Kidney (tissue), 22 donors: ENCODE measurements at places on chromosomes 2 and 18. TPM values are rescaled to one million over a fixed set of nuclear protein-coding genes. Genes with fewer than 3 reads are reported as not detected.
A peak's percentile ranks its signal among the peaks of the same experiment; 100 is the strongest.

DNA sequence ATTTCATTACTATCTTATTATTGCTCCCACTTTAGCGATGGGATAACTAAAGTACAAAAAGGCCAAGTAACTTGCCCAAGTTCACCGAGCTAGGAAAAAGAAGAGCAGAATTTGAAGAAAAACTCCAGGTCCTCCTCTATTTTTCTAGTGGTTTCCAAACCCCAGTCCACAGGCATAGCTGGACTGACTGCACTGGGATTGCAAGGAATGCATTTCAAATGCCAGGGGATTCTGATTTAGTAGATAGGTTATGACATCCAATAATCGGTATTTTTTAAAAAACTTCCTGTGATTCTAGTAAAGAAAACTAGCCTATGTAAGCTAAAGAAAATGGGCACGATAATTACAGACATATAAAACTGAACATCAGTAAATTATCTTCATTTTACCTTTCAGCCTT lies 62.7 kb upstream of the GALNT5 start:
- no peak for DNase-seq
- H3K27me3 ChIP-seq = no peaks in the 10 kb centered on the region
- no peak overlapping the region for H3K4me3 ChIP-seq

RTP5 gene
- 0.13 TPM for total RNA-seq

DNA sequence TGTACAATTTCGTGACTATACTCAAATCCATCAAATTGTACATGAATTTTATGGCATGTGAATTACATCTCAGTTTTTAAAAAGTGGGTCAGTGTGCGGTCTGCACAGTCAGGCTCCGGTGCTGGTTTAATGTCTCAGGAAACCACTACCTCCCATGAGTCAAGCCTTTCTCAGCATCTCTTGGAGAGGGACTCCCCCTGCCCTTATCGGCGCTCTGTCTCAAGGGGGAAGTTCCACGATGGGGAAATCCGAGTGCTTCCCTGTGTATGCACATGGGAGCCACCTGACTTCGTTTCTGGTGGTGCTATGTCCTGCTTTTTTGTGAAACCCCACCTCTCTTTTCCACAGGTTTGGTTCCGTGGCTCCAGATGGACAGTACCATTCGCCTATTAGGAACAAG lies 72.5 kb downstream of the ACOXL start:
- DNase-seq = no peak
- no peaks in the 10 kb centered on the region for H3K36me3 ChIP-seq
- no peak overlapping the region for H3K27ac ChIP-seq
- H3K4me1 ChIP-seq = no peaks in the 10 kb centered on the region

DNA sequence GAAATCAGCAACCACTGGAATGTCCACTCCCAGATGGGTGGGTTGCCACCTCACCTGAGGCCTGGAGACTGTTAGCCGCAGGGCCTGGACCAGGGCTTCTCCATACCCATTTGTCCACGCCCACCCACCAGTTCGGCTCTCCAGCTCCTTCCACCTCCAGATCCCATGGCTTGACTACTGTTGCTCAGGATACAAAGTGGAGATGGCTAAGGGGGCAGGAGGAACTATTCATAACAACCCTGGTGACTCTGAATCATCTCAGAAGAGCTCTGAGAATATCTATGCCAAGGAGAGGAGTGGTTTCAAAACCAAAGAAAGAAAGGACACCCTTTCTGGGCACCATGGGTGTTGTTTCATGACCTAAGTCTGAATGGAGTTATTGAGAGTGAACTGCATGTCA lies 145.8 kb downstream of the LAMA3 start:
- H3K36me3 ChIP-seq = no peaks in the 10 kb centered on the region
- DNase-seq = no peak
- H3K4me1 ChIP-seq = no peaks in the 10 kb centered on the region
- no peak overlapping the region for H3K4me3 ChIP-seq

- H3K27me3 ChIP-seq = no peaks in the 10 kb centered on the region
- DNase-seq = peak; percentile 61
- H3K4me3 ChIP-seq = peak within 1 kb of the TSS; percentile 38
- peaks cover 2% of the 10 kb centered on the region for H3K4me1 ChIP-seq
These were observed at the start of gene GALNT5 for GRCh38 chr2:157257312-157258252. Gene GALNT5, plus strand, starts transcription at chr2:157257705. Its CDS starts 378 bp downstream, at chr2:157258083.

CREG2 gene
- total RNA-seq = 0.69 TPM

GRCh38 chr2:178241844-178242551 lies 47.7 kb downstream of the OSBPL6 start:
- no peaks in the 10 kb centered on the region for H3K4me1 ChIP-seq
- no peaks in the 10 kb centered on the region for H3K27me3 ChIP-seq
- DNase-seq = no peak
- H3K4me3 ChIP-seq = no peak overlapping the region
- no peak overlapping the region for H3K27ac ChIP-seq
- no peaks in the 10 kb centered on the region for H3K36me3 ChIP-seq

GRCh38 chr2:20803226-20803682 lies 19.6 kb downstream of the LDAH start:
- no peak for DNase-seq
- H3K27ac ChIP-seq = no peak overlapping the region
- H3K4me3 ChIP-seq = no peak overlapping the region

DNA sequence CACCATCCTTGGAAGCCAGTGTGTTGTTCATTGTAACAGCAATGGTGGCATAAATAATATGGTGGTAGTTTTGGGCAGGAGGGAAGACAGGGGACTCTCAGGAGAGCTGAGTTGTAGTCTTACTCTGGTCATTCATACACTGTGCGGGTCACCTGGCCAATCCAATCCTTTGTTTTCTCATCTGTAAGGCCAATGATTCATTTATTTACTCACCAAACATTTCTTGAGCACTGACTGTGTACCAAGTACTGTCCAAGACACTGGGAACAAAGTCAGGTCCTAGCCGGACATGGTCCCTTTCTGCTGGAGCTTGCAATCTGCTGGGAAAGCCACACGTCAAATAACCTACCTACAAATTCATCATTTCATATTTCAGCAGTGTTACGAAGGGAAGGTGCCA lies 302.7 kb downstream of the CYP26B1 start:
- DNase-seq = no peak
- H3K36me3 ChIP-seq = no peaks in the 10 kb centered on the region
- no peaks in the 10 kb centered on the region for H3K27me3 ChIP-seq
- no peak overlapping the region for H3K4me3 ChIP-seq

PLEKHH2 gene
- 25.0 TPM for total RNA-seq

GRCh38 chr2:120421830-120422175 lies 75.9 kb downstream of the INHBB start:
- no peak overlapping the region for H3K4me3 ChIP-seq
- H3K4me1 ChIP-seq = no peaks in the 10 kb centered on the region
- DNase-seq = no peak
- H3K36me3 ChIP-seq = no peaks in the 10 kb centered on the region
- no peak overlapping the region for H3K27ac ChIP-seq

ITGB6 gene
- total RNA-seq = 302 TPM

DNA sequence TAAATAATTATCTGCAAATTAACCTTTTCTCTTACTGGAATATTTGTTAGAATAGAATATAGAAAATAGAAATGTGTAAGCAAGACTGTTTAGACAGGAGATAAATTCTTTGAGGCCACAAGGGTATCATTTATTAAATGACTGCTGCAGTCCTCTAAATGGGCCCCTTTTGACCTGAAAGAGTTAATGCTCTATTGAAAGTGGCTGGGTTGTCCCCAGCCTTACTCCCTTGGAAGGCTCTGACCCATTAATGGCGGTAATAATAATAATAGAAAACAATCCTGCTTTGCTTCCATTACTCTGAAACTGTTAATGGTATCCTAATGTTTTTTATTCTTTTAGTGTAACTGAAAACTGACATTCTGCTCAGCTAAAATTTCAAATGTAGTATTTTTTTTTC lies 398.0 kb upstream of the NRP2 start:
- H3K4me3 ChIP-seq = no peak overlapping the region
- no peaks in the 10 kb centered on the region for H3K27me3 ChIP-seq
- no peaks in the 10 kb centered on the region for H3K4me1 ChIP-seq
- H3K36me3 ChIP-seq = no peaks in the 10 kb centered on the region
- no peak overlapping the region for H3K27ac ChIP-seq

DNA sequence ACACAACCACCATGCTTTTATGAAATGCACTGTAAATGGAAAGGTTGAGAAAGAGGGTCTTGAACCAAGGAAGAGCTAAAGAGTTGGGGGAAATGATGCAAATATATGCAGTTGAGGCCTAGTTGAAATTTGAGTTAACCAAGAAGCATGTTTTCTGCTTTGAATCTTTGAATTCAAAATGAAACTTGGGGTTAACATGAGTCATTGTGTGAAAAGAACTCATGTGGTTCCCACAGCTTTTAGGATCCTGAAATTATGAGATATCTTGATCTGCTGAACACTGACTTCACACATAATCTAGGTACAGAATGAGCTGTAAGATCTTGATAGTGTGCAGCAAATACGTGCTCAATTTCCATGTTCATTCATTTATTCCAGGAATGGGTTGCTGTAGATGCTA lies 422.9 kb upstream of the TRIB2 start:
- no peaks in the 10 kb centered on the region for H3K4me1 ChIP-seq
- no peak overlapping the region for H3K4me3 ChIP-seq
- H3K36me3 ChIP-seq = no peaks in the 10 kb centered on the region
- DNase-seq = no peak
- H3K27me3 ChIP-seq = no peaks in the 10 kb centered on the region

DNA sequence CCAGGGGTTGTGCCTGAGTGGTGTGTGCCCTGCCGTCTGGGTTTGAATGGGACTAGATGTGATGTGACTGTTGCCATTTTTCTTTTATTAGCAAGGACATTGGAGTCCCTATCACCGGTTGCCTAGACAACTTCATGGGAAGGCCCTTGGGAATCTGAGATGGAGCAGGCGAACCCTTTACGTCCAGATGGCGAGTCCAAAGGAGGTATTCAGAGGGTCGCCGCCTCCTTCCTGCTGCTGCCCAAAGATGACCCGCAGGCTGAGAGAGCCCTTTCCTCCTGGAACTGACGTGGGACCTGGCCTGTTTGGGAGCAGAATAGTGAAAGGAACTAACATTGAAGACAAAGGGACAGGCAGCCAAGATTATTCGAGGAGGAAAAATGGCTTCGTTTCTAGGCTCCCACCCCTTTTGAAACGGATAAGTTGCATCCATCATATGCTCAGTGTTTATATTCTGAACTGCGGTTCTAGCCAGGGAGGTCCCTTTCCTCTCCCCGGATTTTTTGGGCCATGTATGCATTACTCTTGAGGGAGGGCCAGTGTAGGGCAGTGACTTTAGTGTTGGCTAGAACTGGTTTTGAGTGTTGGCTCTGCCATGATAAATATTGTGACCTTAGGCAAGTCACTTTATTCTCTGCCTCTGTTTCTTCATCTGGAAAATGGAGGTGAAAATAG lies 673 bp downstream of the CENPO start:
- DNase-seq = no peak
- H3K4me3 ChIP-seq = peak overlapping the region; percentile 91
- no peaks in the 10 kb centered on the region for H3K27me3 ChIP-seq
- no peaks in the 10 kb centered on the region for H3K36me3 ChIP-seq
- H3K27ac ChIP-seq = no peak overlapping the region

GRCh38 chr2:188623995-188624643 lies 332.4 kb downstream of the GULP1 start:
- H3K36me3 ChIP-seq = no peaks in the 10 kb centered on the region
- no peak overlapping the region for H3K4me3 ChIP-seq
- DNase-seq = no peak
- H3K27ac ChIP-seq = no peak overlapping the region

GRCh38 chr2:167607211-167607610 lies 640.2 kb downstream of the STK39 start:
- no peaks in the 10 kb centered on the region for H3K4me1 ChIP-seq
- no peak for DNase-seq

GRCh38 chr2:31312898-31313297 lies 78.9 kb downstream of the EHD3 start:
- H3K4me3 ChIP-seq = no peak overlapping the region
- DNase-seq = no peak
- no peak overlapping the region for H3K27ac ChIP-seq
- no peaks in the 10 kb centered on the region for H3K36me3 ChIP-seq

GRCh38 chr18:69898241-69898861 lies 49.3 kb downstream of the CD226 start:
- no peaks in the 10 kb centered on the region for H3K4me1 ChIP-seq
- no peaks in the 10 kb centered on the region for H3K27me3 ChIP-seq
- no peak for DNase-seq
- no peaks in the 10 kb centered on the region for H3K36me3 ChIP-seq
- no peak overlapping the region for H3K4me3 ChIP-seq

GRCh38 chr18:1053331-1054315 lies 149.0 kb downstream of the ADCYAP1 start:
- no peaks in the 10 kb centered on the region for H3K27me3 ChIP-seq
- no peak overlapping the region for H3K4me3 ChIP-seq

STRN gene
- 42.7 TPM for total RNA-seq

DNA sequence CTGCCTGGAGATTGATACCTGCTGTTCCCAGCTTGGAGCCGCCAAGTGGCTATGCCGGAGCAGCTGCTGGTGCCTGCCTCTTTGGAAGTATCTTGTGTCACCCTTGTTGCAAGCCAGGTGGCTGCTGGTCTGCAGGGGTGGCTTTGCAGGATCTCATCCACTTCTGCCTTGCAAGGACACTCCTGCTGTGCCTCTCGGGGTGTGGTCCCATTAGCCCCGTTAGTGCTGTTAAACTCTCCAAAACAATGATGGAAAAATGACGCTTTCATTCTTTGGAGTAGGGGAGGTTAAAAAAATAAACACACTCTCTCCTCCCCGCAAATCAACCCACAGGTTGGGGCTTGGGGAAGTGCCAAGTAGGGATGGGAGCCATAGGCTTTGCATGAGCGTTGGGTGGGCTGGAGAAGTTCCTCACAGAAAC lies 352.8 kb downstream of the RNF144A start:
- H3K36me3 ChIP-seq = no peaks in the 10 kb centered on the region
- DNase-seq = no peak
- H3K4me1 ChIP-seq = no peaks in the 10 kb centered on the region
- H3K27me3 ChIP-seq = no peaks in the 10 kb centered on the region
- no peak overlapping the region for H3K27ac ChIP-seq
- H3K4me3 ChIP-seq = no peak overlapping the region

ICOS gene
- 0.85 TPM for total RNA-seq

GRCh38 chr2:191959209-191959608 lies 112.3 kb upstream of the CAVIN2 start:
- no peaks in the 10 kb centered on the region for H3K36me3 ChIP-seq
- H3K4me1 ChIP-seq = no peaks in the 10 kb centered on the region
- H3K27ac ChIP-seq = no peak overlapping the region

GPR35 gene
- total RNA-seq = 6.7 TPM

SPATA3 gene
- not detected for total RNA-seq

DNA sequence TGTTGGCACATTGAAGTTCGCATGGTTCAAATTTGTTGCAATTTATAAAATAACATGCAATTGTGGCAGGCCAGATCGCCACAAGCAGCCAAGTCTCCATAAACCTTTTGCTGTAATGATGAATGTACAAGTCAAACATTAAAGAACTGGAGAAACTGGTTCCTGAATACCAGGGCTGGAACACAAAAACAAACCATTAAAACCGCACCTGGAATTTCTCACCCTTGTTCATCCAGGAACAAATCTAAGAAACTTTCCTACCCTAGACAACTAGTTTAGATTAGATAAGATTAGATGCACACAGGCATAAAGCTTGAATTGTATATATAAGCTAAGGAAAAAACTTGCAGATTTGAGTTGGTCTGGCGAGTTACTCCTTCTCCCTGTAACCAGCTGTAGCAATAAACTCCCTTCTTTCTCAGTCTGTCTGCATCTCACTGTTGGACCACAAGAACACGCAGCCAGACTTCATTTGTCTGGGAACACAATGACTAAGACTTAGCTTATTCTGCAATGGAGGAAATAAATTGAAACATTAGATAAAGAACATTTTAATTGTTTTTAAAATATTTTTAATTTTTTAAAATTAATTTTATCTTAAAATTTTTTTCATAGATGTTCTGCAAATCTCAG lies 1835.5 kb upstream of the LRRTM1 start:
- no peaks in the 10 kb centered on the region for H3K4me1 ChIP-seq
- H3K27ac ChIP-seq = peak overlapping the region; percentile 78
- no peaks in the 10 kb centered on the region for H3K36me3 ChIP-seq
- no peaks in the 10 kb centered on the region for H3K27me3 ChIP-seq
